Stimulated activated CD8-positive, alpha-beta memory T cell treated with anti-CD3 and anti-CD28 coated beads, Interleukin-7, amount 100 ng/mL, for 4 hours (primary cell): ENCODE measurements at places on chromosomes 12 and 14.

GRCh38 chr12:102433304-102433703, 47.1 kb downstream of the IGF1 start:
- DNase-seq, result no peak

GRCh38 chr12:64083285-64084210, 138.5 kb downstream of the KICS2 start:
- no peak for DNase-seq

- DNase-seq, result no peak
Observed at GRCh38 chr14:34340025-34340625, 121.9 kb downstream of the SPTSSA start.

DNA sequence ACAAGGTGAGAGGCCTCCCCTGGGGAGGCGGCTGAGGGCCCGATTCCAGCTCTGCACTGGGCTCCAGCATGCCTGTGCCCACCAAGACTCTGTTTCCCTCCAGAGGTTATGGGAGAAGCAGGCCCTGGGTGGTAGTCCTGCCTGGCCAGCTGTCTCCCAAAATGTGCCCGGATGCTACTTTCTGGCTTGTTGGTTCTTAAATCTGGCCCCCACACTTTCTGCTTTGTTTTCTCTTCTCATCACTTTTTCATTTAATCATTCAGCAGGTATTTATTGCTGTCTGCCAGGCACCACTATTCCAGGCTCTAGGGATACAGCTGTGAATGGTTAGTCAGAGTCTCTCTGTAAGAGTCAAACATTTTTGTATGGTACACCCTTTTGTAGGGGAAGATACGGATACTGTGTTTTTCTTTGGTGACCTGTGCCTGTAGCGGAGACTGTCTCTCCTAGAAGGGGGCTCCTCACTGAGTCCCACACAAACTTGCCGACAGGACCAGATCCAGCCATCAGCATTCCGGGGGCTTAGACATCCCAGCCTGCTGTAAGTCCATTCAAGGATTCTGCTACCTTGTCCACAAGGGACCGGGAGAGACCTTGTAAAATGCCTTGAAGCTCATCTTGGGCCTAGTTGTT, 3.8 kb downstream of the DHRS2 start:
- no peak for DNase-seq

GRCh38 chr12:6018265-6018664, 73.2 kb upstream of the ANO2 start:
- DNase-seq, result no peak

DNA sequence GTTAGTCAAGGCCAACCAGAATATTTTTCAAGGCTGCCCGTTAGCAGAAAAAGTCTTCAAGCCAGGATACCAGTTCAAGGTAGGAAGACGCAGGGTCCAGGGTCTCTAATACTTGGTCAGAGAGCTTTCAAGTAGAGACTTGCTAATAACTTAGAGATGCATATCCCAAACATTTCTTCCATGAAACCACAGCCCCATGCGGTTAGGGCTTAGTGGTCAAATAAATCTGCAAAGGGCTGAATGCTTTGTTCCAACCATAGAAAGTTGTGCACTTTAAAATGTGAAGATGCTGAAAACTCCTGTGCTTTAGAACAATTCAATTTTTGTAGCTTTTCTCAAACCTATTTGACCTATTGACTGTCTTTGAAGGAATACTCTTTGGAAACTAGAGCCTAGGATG, 208.9 kb downstream of the PIK3C2G start:
- no peak for DNase-seq

- DNase-seq, result no peak
Observed at GRCh38 chr12:66127650-66128049, 2.9 kb downstream of the LLPH start.

DNA sequence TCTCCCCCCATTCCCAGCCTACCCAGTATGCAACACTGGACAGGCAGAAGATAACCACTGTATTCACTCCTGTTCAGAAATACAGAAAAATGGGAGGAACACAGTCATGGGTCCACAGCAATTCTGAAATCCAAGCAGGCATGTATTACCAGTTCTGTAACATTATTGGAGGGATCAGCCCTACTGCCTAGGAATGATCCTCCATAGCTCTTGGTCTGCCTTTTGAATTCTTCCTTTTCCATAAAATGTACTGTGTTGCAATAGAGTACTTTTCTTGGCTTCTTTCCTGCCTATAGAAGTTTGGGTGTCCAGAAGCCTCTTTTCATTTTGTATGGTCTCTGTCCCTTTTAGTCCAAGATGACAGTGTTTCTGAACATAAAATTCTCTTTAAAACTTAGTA, 46.5 kb downstream of the SPATS2 start:
- DNase-seq, result no peak

- peak; percentile 15 for DNase-seq
Observed at GRCh38 chr12:52221912-52222457, 11.1 kb upstream of the KRT7 start.

DNA sequence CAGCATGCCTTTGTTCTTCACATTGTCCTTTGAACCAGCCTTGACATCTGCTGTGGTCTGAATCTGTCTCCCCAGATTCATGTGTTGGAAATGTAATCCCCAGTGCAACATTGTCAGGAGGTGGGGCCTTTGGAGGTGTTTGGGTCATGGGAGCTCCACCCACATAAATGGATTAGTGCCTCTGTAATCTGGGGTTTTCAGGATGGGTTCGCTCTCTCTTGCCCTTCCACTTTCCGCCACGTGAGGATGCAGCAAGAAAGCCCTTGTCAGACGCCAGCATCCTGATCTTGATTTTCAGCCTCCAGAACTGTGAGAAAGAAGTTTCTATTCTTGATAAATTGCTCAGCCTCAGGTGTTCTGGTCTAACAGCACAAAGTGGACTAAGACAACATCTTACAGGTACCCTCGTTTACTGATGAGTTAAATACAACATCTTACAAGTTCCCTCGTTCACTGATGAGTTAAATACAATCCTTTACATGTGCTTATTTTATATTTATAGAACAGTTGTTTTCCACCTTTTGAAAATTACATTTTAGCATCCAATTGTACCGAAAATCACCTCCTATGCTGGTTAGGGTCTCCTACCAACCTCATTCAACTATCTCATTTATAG, 54.4 kb upstream of the RIMBP2 start:
- no peak for DNase-seq

GRCh38 chr12:128542844-128543243, 275.9 kb downstream of the TMEM132C start:
- no peak for DNase-seq

DNA sequence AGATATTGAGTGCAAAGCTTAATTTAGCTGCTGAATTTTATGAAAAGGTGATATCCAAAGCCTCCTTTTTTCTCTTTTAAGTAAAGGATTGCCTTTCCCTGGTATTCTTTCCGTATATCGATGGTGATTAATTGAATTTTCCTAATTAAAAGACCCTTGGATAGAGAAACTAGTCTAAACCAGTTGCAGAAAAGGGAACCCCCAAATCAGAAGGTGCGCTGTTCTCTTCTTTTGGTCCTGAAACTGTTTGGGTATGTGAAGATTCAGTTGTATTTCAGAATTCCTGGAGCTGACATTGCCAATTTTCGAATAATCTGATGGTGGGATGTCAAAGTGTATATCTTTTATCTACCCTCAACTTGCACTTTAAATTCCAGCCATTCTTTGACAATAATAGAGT, 1.9 kb downstream of the GPHN start:
- DNase-seq, result no peak

DNA sequence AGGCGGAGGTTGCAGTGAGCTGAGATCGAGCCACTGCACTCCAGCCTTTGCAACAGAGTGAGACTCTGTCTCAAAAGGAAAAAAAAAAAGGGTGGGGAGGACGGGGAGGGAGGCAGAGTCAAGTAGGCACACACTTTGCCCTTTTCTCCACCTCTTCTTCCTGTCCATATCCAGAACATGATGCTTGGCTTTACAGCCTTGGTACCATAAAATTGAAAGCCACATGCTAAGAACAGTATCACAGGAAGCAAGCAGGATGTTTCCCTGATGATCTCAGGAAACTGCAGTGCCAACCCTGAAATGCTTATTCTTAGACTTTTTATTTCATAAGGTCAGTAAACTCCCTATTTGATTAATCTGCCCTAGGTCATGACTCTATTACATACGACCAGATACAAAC, 32.5 kb upstream of the YAF2 start:
- DNase-seq, result no peak

- DNase-seq, result no peak
Observed at GRCh38 chr12:45231515-45232145, 15.7 kb downstream of the ANO6 start.

GRCh38 chr14:83255015-83255726, 1721.5 kb upstream of the SEL1L start:
- DNase-seq, result no peak

- no peak for DNase-seq
Observed at GRCh38 chr12:18719922-18720510, 17.8 kb downstream of the PLCZ1 start.

GRCh38 chr12:40937891-40938290, 245.7 kb downstream of the CNTN1 start:
- no peak for DNase-seq

- no peak for DNase-seq
Observed at GRCh38 chr12:69619050-69619449, 8.3 kb upstream of the LRRC10 start.

GRCh38 chr12:42588524-42589464, 752 bp downstream of the PRICKLE1 start:
- DNase-seq, result no peak

DNA sequence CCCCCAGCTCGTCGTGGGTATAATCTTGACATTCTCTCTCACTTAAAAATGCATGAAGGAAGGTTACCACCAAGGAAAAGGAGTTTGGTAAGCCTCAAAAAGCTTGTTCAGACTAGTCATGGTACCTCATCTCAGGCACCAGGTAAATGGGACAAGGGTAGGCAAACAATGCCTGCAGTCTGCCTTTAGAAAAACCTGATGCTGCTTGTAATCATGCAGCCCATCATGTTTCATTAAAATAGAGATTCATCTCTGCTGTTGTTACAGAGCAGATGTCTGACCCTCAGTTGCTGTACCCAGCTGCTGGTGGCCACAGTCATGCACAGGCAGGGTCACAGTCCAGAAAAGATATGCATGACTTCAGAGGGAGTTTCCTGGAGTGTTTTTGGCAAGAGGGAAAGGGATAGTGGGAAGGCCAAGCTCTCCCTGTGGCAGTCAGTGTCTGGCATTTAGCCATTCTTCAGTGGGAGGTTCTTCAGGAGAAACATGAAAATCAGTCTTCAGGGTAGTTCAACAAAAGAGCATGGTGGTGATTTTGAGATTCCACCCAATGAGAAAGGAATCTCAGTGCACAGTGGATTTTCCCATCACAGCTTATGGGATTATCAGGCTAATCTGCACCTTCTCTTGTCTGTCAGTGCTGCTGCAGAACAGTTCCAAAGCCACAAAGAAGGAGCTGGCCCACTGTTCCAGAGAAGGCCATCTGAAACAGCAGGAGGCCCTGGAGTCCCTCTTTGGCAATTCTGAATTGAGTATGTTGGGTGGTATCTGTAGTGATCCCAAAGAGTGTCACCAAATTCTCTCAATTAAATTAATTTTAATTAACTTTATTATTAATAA, 202.7 kb upstream of the FRMD6 start:
- DNase-seq, result no peak

GRCh38 chr12:104137001-104137901, 759 bp downstream of the NFYB start:
- DNase-seq, result no peak

- no peak for DNase-seq
Observed at GRCh38 chr12:93804392-93805179, 127.4 kb downstream of the CRADD start.

- DNase-seq, result no peak
Observed at GRCh38 chr14:84209031-84209430, 1320.9 kb upstream of the FLRT2 start.

DNA sequence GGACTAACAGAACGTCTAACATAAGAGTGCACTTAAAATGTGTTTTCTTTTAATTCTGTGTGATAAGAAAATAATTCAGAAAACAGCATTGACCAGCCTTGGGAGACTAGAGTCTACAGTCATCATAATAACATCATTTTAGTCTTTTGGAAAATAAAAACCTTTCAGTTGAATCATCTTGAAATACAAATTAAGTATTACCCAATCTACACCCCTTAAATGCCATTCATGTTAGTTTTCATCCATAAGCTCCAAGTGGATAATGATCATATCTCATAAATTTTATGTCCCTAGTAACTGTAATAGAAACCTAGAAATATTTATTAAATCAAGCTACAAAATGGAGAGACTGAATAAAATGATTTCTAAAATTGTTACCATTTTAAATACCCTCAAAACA, 32.4 kb downstream of the EPS8 start:
- DNase-seq, result no peak

- DNase-seq, result no peak
Observed at GRCh38 chr12:90543841-90544240, 411.1 kb downstream of the CCER1 start.

DNA sequence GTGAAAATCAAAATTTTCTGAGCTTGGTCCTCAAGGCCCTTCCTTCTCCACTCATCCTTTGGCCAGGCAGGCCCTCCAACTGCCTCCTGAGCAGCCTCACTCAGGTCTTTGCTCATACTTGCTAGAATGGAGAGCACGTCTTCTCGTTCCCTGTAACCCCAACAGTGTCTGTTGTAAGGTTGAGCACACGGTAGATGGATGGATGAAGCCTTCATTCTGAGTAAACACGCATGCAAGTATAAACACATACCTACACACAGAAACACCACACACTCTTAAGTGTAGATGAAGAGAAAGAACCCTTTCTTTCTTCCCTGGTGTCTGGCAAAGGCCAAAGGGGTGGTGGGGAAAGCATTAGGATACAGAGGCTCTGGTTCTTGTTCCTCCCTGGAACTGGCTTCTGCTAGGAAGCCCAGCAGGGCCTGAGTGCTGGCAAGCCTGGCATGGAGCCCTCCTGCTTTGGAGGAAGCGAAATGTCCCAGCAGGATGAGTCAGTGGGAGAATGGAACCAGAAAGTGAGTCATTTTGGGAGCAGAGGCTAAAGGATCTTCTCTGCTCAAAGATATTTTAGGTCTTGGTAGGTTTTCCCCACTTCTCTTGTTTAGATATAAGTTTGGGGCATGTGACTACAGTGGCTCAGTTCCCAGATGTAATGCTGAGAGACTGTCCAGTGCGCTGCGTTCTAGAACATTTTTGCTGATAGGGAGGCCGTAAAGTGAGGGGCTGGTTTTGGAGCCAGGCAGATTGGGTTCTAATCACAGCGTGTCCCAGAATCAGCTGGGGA, 127.4 kb downstream of the CACNA1C start:
- DNase-seq, result no peak

DNA sequence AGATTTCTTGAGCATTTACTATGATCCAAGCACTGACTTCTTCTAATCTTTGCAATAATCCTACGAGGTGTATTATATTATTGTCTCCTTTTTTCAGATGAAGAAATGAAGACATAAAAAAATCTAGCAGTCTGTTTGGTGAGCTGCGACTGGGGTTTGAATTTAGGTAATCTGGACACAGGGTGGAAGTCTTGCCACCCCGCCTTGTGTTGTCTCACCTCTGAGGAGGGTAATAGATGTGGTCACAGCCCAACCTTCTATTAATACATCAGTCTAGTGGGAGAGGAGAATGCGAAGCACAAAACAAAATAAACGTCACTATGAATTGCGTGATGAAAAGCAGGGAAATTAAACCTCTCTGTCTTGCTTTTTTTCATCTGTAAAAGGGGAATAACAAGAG, 993.9 kb downstream of the VRK1 start:
- no peak for DNase-seq
